Activated T-cell treated with anti-CD3 and anti-CD28 coated beads, Interleukin-2, amount 50 U/mL, for 72 hours (primary cell): ENCODE measurements at places on chromosomes 3 and 15. TPM values are rescaled to one million over a fixed set of nuclear protein-coding genes. Genes with fewer than 3 reads are reported as not detected.

TMC3 gene
- not detected for total RNA-seq

AADAC gene
- total RNA-seq = not detected

KCNMB2 gene
- total RNA-seq = not detected

SLC6A1 gene
- not detected for total RNA-seq

ROBO1 gene
- 3.0 TPM for total RNA-seq

- H3K4me3 ChIP-seq = no peak overlapping the region
- no peaks in the 10 kb centered on the region for H3K36me3 ChIP-seq
- peaks cover 8% of the 10 kb centered on the region for H3K27me3 ChIP-seq
- H3K27ac ChIP-seq = no peak overlapping the region
- DNase-seq = no peak
These were observed 29.3 kb upstream of the SLCO3A1 start for GRCh38 chr15:91824256-91824655.

DNA sequence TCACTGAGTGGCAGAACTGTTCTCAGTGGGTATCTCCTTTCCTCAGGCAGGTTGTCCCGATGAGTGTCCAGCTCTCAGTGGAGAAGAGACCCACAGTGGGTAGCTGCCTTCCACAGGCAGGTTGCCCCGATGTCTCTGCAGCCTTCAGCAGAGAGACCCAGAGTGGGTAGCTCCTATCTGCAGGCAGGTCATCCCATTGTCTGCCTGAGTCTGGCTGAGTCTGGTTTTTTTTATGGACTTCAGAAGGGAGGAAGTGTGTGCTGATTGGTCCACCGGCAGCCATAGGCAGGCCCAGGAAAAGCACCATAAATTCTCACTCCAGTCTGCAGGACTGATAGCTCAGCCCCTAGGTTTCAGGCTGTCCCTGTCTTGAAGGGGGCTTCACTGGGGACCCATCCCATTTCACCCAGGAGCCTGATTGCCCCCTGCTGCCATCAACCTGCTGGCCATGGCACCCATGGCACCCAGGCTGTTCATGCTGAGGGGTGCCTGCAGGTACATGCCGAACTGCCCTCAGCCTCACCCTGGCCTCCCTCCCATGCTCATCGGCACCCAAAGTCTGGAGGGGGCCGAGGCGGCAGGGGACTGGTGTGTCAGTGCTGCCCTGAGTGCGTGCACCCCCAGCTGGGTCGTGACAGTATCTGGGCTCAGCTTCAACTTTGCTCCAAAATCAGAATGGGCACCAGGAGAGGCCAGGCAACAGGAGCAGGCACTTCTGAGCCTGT lies 3.6 kb upstream of the LIMD1 start:
- no peak overlapping the region for H3K27ac ChIP-seq
- no peak for DNase-seq
- H3K4me3 ChIP-seq = no peak overlapping the region
- no peaks in the 10 kb centered on the region for H3K36me3 ChIP-seq
- no peaks in the 10 kb centered on the region for H3K27me3 ChIP-seq

DNA sequence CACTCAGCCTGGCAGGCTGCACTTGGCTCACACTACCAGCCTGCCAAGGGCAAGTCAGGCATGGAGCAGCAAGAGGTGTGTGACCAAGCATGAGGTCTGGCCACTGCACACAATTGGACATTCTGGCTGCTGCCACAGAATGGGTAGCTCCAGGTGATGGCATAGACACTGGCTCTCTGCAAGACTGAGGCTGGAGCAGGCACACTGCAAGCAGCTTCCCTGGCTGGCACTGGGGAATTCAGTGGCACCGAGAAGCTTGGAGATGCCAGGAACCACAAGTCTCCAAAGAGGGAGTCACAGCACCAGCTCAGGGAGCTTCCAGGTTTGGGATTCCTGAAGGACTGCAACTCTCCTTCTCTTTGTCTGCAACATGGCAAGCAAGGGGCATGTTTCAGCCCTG lies 42.0 kb upstream of the KCNH8 start:
- DNase-seq = no peak
- no peaks in the 10 kb centered on the region for H3K4me1 ChIP-seq
- no peaks in the 10 kb centered on the region for H3K36me3 ChIP-seq
- H3K27ac ChIP-seq = no peak overlapping the region
- H3K27me3 ChIP-seq = peaks cover 6% of the 10 kb centered on the region
- H3K4me3 ChIP-seq = no peak overlapping the region

DNA sequence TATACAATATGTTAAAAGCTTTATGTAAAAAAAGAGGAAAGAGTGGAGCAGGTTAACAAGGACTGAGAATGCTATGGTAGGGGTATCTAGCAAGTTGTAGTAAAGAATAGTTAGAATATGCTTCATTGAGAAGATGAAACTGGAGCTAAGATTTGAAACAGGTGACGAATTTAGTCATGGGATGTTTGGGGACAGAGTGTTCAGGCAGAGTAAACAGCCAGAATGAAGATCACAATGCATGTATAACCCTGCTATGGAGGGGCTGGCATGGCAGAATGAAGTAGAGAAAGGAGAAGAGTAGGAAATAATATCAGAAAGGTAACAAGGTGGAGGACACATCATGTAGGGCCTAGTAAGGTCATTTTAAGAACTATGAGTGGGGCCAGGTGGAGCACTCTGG lies 72.0 kb downstream of the BTD start:
- H3K27me3 ChIP-seq = no peaks in the 10 kb centered on the region
- no peak overlapping the region for H3K4me3 ChIP-seq
- H3K27ac ChIP-seq = no peak overlapping the region
- H3K4me1 ChIP-seq = no peaks in the 10 kb centered on the region

DNA sequence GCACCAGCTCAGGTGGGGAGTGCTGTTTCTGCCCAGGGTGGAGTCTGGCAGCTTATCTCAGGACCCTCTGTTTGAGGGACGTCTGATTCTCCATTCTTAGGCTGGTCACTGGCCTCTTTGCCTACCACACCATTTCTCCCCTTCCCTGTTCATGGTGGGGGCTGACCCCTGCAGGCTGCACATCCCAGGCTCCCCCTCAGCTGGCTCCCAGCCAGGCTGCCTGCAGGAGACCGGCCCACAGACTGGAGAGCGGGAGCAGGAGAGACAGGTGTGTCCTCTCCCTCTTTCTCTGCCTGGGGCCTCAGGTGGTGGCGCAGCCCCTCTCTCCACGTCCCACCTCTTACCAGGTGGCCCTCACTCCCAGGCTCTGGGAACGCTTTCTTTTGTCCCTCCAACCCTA lies 60.8 kb downstream of the RAB11A start:
- H3K4me1 ChIP-seq = no peaks in the 10 kb centered on the region
- no peaks in the 10 kb centered on the region for H3K36me3 ChIP-seq
- H3K27me3 ChIP-seq = no peaks in the 10 kb centered on the region
- DNase-seq = no peak
- no peak overlapping the region for H3K4me3 ChIP-seq

DNA sequence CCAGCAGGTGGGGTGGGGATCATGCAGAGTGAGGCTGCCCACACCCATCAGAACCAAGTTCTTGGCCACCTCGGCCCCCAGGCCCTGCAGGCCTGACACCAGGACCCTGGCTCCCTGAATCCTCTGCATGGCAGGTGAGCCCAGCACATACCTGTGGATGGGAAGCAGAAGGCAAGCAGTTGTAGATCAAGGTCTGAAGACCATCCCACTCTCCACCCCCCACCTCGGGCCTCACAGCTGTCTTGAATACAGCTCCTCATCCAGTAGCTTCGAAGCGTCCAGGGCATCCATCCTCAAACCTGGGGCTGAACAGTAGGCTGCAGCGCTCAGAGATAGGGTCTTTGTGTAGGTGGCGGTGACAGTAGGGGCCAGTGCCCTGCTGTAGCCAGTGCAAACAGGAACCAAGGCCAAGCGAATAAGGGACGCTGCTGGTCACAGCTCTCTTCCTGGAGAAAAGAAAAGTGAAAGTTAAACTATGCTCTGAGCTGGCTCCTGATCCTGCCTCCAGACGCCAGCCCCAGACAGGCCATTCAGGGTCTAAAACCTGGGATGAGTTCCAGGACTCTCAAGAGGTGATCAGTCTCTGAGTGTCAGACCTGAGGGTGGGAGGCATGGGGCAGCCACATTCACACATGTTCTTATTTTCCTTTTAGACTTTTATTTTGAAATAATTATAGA lies at the start of gene UBA7:
Gene UBA7 (minus strand): TSS at position 457 of the 678 bp plus-strand sequence. CDS start 166 bp downstream, at position 291.
- peaks cover 20% of the 10 kb centered on the region for H3K4me1 ChIP-seq
- peak within 1 kb of the TSS; percentile 96 for H3K4me3 ChIP-seq
- peak; percentile 34 for DNase-seq
- H3K27ac ChIP-seq = peak within 1 kb of the TSS; percentile 98

DNA sequence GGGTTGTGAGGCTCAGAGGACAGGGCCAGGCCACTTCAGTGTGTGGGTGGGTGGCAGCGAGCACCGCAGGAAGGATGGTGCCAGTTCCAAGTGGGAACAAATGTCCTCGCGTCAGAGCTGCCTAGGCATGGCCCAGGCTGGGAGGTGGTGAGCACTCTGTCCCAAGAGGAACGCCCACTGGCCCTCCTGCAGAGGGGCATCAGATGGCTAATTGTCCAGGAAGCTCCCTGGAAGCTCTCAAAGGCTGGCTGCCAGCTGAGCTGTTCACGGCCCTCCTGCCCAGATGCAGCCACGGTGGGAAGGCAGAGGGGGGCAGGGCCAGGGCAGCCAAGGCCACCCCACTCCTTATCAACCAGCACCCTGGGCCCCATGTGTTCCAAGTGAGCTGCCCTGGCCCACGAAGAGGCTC lies 55.2 kb downstream of the IQSEC1 start:
- H3K4me1 ChIP-seq = peaks cover 52% of the 10 kb centered on the region
- no peak for DNase-seq
- H3K4me3 ChIP-seq = no peak overlapping the region
- H3K27me3 ChIP-seq = no peaks in the 10 kb centered on the region
- peaks cover 1% of the 10 kb centered on the region for H3K36me3 ChIP-seq

- H3K4me1 ChIP-seq = peaks cover 17% of the 10 kb centered on the region
- H3K27me3 ChIP-seq = no peaks in the 10 kb centered on the region
- no peak overlapping the region for H3K4me3 ChIP-seq
- no peak overlapping the region for H3K27ac ChIP-seq
- H3K36me3 ChIP-seq = no peaks in the 10 kb centered on the region
- no peak for DNase-seq
These were observed 15.6 kb downstream of the CHST2 start for GRCh38 chr3:143135150-143135549.

GRCh38 chr3:72437661-72438406 lies 410.4 kb downstream of the SHQ1 start:
- no peak for DNase-seq
- peaks cover 100% of the 10 kb centered on the region for H3K4me1 ChIP-seq
- H3K36me3 ChIP-seq = peaks cover 28% of the 10 kb centered on the region
- H3K27ac ChIP-seq = peak overlapping the region; percentile 87

GRCh38 chr15:70539409-70539808 lies 223.9 kb downstream of the UACA start:
- no peak overlapping the region for H3K27ac ChIP-seq
- no peak overlapping the region for H3K4me3 ChIP-seq
- peaks cover 7% of the 10 kb centered on the region for H3K27me3 ChIP-seq
- H3K4me1 ChIP-seq = peaks cover 25% of the 10 kb centered on the region
- no peaks in the 10 kb centered on the region for H3K36me3 ChIP-seq

DNA sequence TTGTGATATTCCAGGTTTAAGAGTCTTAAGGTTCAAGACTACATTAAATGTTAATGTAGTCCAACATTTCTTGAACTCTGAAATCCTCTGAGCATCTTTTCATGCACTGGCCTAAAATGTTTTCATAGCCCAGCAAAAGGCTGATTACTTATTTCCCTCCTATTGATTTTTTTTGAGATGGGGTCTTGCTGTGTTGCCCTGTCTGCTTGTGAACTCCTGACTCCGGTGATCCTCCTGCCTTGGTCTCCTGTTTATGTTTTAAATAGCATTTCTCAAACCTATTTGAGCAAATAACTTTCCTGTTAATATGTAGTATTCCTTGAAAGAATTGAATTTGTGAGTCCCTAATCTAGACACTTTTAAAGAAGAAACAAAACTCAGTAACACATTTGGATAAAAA lies 133.5 kb downstream of the IGF1R start:
- no peak for DNase-seq
- H3K4me1 ChIP-seq = peaks cover 49% of the 10 kb centered on the region
- H3K27me3 ChIP-seq = peaks cover 5% of the 10 kb centered on the region
- no peaks in the 10 kb centered on the region for H3K36me3 ChIP-seq
- H3K4me3 ChIP-seq = no peak overlapping the region

DNA sequence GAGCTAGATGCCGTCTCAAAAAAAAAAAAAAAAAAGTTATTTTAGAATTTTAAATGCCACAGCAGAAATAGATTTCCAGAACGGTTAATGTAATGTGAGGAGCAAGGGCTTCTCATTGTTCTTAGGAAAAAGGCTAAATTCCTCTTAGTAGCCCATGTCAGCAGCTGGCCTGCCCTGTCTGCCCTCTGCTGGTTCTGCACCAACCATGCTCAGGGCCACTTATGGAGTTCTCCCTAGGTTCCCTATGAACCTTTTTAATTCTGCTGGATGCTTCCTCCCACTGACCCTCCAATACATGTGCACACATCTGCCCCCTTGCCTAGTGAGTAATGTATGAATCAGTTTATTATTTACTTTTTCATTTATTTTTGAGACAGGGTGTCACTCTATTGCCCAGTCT lies 32.2 kb upstream of the DPPA4 start:
- no peak overlapping the region for H3K27ac ChIP-seq
- DNase-seq = no peak
- no peaks in the 10 kb centered on the region for H3K4me1 ChIP-seq
- no peaks in the 10 kb centered on the region for H3K36me3 ChIP-seq

- peaks cover 12% of the 10 kb centered on the region for H3K36me3 ChIP-seq
- DNase-seq = no peak
- H3K4me3 ChIP-seq = no peak overlapping the region
- no peaks in the 10 kb centered on the region for H3K27me3 ChIP-seq
These were observed 17.5 kb upstream of the CPNE9 start for GRCh38 chr3:9686050-9686550.

DNA sequence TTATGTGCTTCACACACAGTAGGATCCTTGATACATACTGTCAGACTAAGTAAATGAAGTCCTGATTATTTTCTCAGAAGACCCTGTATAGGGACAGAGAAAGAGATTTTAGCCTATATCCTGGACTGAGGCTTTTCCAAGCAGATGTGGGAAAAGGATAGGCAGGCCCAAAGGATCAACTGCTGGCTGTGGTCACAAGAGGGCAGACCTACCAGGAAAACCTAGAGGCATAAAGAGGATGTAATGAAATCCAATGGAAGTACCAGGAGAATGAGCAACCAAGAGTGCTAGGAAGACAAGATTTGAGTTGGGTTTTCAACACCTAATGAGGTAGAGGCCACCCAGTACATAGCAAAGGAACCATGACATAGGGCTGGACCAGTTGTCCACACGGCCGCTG lies 23.1 kb downstream of the DCLK3 start:
- no peak overlapping the region for H3K4me3 ChIP-seq
- H3K4me1 ChIP-seq = no peaks in the 10 kb centered on the region
- H3K36me3 ChIP-seq = no peaks in the 10 kb centered on the region
- DNase-seq = no peak
- no peak overlapping the region for H3K27ac ChIP-seq
- peaks cover 12% of the 10 kb centered on the region for H3K27me3 ChIP-seq

DNA sequence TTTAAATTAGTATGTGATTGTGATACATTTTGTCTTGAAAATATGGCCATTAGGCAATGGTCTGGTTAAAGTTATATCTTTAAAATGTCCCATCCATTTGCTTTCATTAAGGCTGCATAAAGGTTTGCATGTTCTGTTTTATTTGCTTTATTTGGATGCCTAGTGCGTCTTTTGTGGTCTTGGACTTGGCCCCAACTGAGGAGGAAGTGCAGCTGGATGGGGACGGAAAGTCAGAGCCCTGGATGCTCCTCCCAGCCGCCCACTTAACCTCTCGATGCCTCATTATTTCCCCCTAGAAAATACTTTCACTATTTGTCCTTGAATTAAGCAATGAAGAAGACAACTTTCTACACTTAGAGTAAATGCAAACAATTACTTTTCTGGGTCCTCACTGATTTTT lies 898.2 kb downstream of the MCTP2 start:
- no peak overlapping the region for H3K27ac ChIP-seq
- H3K36me3 ChIP-seq = no peaks in the 10 kb centered on the region
- peaks cover 6% of the 10 kb centered on the region for H3K27me3 ChIP-seq
- H3K4me3 ChIP-seq = no peak overlapping the region
